ENCODE measurements at places on chromosomes 7 and 10.

- peak overlapping the region; percentile 16 for H3K27ac ChIP-seq
- H3K4me3 ChIP-seq, result peak overlapping the region; percentile 74
- DNase-seq, result no peak
- no peaks in the 10 kb centered on the region for H3K27me3 ChIP-seq
- peaks cover 9% of the 10 kb centered on the region for H3K4me1 ChIP-seq
These were observed 53.5 kb upstream of the AGBL3 start for GRCh38 chr7:134932707-134933370.

DNA sequence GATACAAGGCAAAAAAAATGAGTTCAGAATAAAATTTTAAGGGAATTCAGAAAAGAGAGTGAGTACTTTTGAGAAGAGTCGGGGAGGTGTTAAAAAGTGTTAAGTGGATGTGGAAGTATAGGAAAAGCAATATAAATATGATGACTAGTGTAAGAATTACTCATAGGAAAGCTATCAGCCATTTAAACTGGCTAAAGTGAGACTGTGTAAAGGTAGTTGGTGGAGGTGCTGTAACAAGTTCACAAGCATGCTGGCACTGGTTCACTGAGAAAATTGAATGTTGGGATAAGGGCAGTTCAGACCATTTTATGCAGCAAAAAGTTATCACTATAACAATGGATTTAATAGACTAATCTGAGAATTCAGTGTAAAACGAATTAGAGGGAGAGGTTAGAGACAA, 179.0 kb upstream of the DKK1 start:
- no peak for DNase-seq
- H3K4me3 ChIP-seq, result no peak overlapping the region
- no peak overlapping the region for H3K27ac ChIP-seq
- H3K4me1 ChIP-seq, result no peaks in the 10 kb centered on the region

DNA sequence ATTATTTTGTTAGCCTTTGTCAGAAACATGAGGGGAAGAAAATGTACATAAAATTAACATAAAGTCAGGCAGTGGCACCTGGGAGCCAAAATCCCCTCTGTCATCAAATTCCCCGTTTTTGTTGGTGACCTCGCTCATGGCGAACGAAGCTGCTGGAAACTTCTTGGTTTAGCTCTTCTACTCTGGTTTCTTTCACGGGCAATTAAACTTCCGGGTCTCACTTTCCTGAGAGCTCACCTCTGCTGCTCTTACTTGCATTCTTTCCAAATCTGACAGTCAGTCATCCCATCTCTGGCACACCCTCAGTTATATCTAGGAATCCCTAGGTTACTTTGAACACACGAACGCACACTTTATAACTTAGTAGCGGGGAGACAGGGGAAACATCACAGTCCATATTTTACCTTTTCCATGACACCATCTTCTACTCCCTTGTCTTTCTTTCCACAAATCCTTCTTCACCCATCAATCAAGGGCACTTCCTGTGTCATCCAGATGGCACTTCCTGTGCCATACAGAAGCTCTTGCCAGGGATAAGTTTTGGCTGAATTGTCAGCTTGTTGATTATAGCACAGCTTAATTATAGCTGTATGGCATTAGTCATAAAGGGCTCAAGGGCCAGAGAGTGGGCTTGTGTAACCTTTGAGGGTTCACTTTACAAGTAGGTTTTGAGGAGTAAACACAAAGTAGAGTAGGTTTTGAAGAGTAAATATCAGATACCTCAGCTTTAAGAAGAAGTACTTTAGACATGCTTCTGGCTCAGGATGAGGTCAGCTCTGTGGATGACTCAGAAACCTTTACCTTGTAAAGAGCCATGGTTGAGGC, 105.1 kb downstream of the GATA3 start:
- DNase-seq, result no peak
- H3K4me3 ChIP-seq, result no peak overlapping the region
- no peaks in the 10 kb centered on the region for H3K27me3 ChIP-seq
- H3K4me1 ChIP-seq, result no peaks in the 10 kb centered on the region

- H3K4me1 ChIP-seq, result no peaks in the 10 kb centered on the region
- no peaks in the 10 kb centered on the region for H3K36me3 ChIP-seq
- no peak overlapping the region for H3K27ac ChIP-seq
These were observed 13.3 kb downstream of the SLC26A5 start for GRCh38 chr7:103432712-103433111.

GRCh38 chr10:12769323-12770044, 232.0 kb downstream of the CCDC3 start:
- no peak overlapping the region for H3K4me3 ChIP-seq
- no peak for DNase-seq
- H3K36me3 ChIP-seq, result peaks cover 10% of the 10 kb centered on the region

DNA sequence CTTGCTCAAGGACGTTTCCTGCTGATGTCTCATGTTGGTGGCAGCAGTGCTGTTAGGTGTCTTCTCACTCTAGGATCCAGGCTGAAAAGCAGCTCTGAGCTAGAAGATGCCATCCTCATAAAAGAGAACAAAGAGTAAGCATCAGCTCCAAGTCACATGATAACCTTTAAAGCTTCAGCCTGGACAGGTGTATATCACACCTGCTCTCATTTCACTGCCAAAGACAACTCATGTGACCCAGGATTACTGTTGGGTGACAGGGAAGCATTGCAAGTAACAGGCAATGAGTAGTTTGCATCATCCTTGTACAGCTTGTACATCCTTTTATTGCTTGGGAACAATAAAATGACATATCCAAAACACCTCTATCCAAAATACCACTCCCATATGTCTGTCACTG, 423.4 kb upstream of the DPP6 start:
- H3K36me3 ChIP-seq, result no peaks in the 10 kb centered on the region
- no peak for DNase-seq
- no peak overlapping the region for H3K4me3 ChIP-seq
- H3K27me3 ChIP-seq, result no peaks in the 10 kb centered on the region
- no peak overlapping the region for H3K27ac ChIP-seq
- H3K4me1 ChIP-seq, result no peaks in the 10 kb centered on the region

DNA sequence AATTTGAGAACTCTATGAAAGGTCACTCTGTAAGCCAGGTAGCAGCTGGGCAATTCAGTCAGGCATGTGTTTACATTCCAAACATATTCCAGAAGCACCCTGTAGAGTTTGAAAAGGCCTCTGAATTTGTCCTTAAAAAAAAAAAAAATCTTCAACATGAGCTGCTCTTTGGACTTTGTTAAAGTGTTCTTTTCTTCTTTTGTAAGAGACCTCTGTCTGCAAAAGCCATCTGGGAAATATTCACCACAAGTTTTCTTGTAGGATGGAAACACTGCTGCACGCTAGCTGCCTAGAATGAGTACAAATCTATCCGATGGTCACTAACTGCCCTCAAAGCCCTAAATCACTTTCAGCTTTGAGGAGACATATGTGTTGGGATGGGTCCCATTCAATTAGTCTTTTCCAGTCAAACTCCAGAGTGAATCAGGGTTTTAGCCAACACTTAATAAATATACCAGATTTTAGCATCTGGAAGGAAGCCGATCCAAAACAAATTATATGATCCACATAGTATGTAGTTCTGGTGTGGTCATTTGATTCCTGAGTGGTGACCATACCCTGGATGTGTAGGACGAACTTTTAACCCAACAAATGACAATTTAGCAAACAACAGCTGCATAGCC, 85.9 kb downstream of the CD36 start:
- H3K36me3 ChIP-seq, result no peaks in the 10 kb centered on the region
- no peak overlapping the region for H3K27ac ChIP-seq
- H3K4me1 ChIP-seq, result no peaks in the 10 kb centered on the region

- no peaks in the 10 kb centered on the region for H3K27me3 ChIP-seq
- no peak for DNase-seq
- H3K4me1 ChIP-seq, result no peaks in the 10 kb centered on the region
- H3K4me3 ChIP-seq, result no peak overlapping the region
These were observed 39.6 kb downstream of the ARMH3 start for GRCh38 chr10:102016416-102016815.

DNA sequence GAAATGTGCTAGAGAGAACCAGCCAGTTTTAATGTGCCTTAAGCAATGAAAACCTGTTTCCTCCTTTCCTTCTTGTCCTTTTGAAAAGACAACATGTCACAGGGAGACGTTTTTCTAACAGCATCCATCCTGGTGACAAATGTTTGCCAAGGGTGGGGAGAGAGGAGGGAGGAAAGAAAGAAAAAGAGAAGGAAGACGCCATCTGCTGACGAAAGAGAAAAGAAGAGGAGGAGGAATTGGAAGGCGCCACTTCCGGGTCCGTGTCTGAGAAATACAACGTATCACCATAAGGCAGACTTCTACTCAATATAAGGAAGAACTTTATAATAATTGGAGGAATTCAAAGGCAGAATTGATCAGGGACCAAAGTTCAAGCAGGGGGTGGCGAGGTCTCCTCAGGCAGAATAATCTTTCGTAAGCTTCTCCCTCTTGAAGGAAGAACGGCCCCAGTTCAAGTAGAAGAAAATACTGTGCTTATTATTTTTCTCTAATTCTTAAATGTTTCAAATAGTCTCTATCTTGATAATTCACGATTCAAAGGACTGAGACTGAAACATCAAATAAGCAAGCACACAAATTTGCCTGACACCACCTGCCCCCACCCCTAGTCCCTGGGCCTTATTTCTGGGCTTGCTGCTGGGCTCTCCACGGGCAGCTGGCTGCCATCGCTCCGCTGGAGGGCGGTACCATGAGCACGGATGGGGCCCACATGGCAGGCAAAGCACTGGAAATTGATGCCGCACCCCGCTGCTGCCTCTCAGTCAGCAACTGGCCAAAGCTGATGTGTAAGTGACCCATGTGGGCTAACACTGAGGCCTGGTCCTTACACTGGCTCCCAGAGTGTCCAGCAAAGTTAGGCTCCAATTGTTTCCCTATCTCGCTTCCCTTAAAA, 273.7 kb upstream of the KLF14 start:
- peak overlapping the region; percentile 39 for H3K4me3 ChIP-seq
- peaks cover 86% of the 10 kb centered on the region for H3K4me1 ChIP-seq
- no peaks in the 10 kb centered on the region for H3K27me3 ChIP-seq
- peak; percentile 62 for DNase-seq

- H3K27me3 ChIP-seq, result no peaks in the 10 kb centered on the region
- H3K4me1 ChIP-seq, result no peaks in the 10 kb centered on the region
- no peak overlapping the region for H3K4me3 ChIP-seq
- H3K36me3 ChIP-seq, result peaks cover 5% of the 10 kb centered on the region
- H3K27ac ChIP-seq, result no peak overlapping the region
These were observed 77.5 kb downstream of the ARID5B start for GRCh38 chr10:61978965-61979364.

- no peaks in the 10 kb centered on the region for H3K36me3 ChIP-seq
- no peak for DNase-seq
- H3K27ac ChIP-seq, result no peak overlapping the region
- peaks cover 7% of the 10 kb centered on the region for H3K27me3 ChIP-seq
- H3K4me1 ChIP-seq, result no peaks in the 10 kb centered on the region
These were observed 167.3 kb upstream of the SLC13A1 start for GRCh38 chr7:123367031-123367430.

DNA sequence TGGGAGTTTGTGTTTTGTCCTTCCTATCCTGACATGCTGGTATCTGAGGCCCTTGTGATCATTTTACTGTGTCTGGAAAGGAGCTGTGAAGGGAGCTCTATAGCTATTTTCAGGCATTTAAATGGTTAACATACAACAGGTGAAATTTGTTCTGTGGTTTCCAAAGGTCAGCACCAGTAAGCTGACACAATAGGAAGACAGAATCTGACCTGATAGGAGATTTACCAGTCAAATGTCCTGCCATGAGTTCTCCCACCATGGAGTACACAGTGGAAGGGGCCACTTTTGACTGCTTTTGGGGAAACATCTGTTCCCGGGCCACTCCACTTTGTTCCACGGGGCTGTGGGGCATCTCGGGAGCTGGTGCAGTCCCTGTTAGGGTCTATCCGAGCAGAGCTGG, 17.6 kb downstream of the FKBP6 start:
- H3K4me1 ChIP-seq, result no peaks in the 10 kb centered on the region
- H3K27ac ChIP-seq, result no peak overlapping the region
- no peak for DNase-seq
- H3K4me3 ChIP-seq, result no peak overlapping the region
- peaks cover 7% of the 10 kb centered on the region for H3K27me3 ChIP-seq

- H3K27ac ChIP-seq, result no peak overlapping the region
- no peaks in the 10 kb centered on the region for H3K27me3 ChIP-seq
- H3K36me3 ChIP-seq, result no peaks in the 10 kb centered on the region
- DNase-seq, result no peak
- H3K4me1 ChIP-seq, result no peaks in the 10 kb centered on the region
These were observed 203.7 kb downstream of the TRIL start for GRCh38 chr7:28754447-28754846.

DNA sequence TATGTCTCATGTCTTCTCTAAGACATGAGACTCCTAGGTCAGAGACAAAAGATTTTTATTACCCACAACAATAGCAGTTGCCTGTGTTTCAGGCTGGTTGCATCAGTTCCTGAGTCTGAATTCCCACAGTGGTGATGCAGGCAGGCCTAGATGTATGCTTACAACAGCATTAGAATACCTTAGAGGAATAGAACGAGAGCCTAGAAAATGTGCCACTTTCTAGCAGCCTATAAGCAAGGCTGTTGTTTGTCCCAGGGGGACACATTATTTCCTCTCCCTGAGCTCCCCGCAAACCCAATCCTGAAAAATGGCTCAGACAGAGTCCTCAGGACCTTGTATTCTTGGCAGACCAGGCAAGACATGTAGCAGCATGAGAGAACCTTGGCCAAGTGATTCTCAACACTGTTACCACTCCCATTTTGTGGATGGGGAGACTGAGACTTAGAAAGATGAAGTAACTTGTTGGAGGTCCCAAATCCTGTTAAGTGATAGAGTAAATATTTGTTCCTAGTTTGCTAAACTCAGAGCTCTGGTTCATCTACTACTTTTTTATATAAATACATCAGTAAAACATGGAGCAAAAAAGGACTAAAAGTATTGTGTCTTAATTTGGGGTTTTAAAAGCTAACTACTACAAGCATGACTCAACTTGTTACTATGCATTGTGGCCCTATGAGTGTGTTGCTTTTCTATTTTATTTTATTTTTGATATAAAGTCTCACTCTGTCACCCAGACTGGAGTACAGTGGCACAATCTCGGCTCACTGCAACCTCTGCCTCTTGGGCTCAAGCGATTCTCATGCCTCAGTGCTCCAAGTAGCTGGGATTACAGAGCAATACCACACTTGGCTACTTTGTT, 14.2 kb downstream of the VTI1A start:
- no peaks in the 10 kb centered on the region for H3K27me3 ChIP-seq
- no peak overlapping the region for H3K4me3 ChIP-seq
- H3K4me1 ChIP-seq, result peaks cover 2% of the 10 kb centered on the region
- DNase-seq, result no peak
- no peak overlapping the region for H3K27ac ChIP-seq

DNA sequence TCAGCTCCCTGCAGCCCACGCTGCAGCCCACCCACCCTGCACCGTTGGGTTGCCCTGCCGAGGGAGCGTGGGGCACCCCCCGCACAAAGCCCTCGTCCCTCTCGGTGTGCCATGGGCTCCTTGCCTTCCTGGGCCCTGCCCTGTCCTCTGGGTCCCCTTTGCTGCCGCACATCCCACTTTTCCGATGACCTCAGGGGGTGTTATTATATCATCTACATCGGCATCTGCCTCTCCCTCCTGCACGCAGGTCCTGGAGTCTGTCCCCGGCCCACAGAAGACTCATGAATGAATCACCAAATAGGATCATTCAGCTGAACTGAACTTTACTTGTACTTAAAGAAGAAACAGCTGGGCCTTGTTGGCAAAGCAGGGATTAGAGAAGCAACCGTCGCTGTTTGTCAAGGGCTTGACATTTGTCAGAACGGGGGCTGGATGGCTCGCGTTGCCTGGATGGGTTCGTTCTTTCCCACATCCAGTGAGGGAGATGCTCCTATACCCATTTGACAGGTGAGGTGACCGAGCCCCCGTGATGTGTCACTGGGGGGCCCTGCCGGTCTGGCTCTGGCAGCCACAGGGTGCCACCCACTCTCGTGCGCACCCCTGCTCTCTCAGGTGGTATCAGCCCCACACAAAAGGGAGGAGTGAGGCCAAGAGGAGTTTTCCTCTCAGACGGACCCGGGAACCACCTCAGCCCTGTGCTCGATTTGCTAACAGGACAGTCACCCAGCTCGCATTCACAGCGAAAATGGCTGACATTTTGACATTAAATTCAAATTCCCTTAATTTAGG, 58.6 kb upstream of the EBF3 start:
- no peaks in the 10 kb centered on the region for H3K4me1 ChIP-seq
- no peak overlapping the region for H3K4me3 ChIP-seq
- H3K36me3 ChIP-seq, result no peaks in the 10 kb centered on the region

Data from naive thymus-derived CD8-positive, alpha-beta T cell (primary cell).